Hematopoietic multipotent progenitor cell (in vitro differentiated cells): ENCODE measurements at places on chromosomes 11 and 22.

DNA sequence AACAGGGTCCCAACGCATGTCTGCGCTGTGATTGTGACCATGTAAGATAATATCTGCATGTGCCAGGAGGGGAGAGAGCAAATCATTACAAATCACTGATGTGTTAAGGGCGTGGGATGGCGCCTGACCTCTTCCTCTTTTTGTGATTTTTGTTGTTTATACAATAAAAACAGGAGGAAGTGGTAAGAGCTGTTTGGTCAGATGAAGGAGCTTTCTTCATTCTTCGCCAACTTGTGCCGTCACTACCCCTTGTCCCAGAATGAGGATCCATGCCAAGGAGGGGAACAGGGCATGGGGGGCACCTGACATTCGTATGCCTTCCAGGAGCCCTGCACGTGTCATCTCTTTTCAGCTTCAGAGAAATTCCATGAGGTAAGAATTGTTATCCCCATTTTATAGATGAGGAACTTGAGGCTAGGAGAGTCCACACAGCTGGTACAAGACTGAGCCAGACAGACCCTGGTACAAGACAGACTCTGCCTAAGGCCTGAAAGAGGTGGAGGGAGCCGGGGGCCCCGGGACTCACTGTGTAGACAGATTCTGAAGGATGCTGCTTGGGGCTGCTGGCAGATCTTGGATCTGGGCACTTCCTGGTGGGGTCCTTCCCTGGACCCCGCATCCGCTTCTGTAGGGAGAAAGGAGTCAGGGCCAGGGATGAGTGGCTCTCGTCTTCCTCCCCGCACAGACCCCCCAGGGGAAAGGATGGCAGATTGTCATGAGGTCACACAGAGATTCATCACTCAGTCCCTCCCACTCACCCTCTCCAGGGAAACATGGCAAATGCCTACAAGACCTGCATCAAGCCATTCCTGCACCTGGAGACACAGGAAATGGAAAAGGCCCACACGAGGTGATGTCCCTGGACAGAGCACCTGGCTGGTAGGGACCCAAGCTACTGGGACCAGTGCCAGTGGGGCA lies 34.6 kb downstream of the NFAM1 start:
- DNase-seq = no peak

GRCh38 chr11:128593281-128593680 lies 5.9 kb upstream of the ETS1 start:
- no peak for DNase-seq

DNA sequence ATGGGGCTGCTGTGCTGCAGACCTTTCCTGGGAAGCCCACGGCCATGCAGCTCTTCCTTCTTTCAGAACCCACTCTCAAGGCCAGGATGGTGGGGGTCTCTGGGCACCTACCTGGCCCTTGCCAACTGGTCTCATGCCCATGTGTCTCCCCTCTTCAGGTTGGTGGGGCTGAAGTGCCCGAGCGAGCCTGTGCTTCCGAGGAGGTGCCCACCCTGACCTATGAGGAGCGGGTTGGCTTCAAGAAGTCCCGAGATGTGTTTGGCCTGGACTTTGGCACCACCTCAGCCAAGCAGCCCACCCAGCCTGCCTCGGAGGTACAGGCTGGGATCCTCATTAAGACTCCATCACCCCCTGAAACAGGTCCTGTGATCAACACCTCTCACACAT lies 9.9 kb downstream of the THAP7 start:
- no peak for DNase-seq

DNA sequence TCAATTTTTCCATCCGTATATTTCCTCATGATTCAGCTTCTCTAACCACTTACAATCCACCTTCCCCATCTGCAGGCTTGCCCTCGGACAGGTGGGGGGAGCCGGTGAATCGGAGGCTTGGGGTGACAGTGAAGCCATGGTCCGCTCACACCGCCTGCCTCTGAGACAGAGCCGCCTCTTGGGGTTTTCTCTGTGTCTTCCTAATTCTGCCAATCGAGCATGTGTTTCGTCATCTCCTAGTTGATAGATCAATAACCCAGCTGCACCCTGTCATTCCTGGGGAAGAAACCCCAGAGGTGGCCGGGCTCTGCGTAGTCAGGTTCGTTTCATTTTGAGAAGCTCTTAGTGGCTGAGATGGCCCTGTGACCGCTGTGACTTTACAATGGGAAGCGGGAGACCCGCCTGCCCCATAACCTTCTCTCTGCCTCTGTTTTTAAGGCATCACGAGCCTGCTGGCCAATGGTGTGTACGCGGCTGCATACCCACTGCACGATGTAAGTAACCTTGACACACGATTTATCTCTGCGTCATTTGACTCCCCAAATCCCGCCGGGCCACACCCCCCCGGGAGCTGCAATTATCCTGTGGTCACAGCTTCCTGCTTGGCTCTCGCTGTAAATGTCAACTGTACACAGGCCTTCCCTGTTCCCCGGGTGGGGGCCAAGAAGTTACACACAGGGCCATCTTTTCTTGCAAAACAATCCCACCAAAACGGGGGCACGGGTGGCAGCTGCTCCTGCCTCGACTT lies 33.3 kb downstream of the ANO1 start:
- DNase-seq = peak; percentile 36

DNA sequence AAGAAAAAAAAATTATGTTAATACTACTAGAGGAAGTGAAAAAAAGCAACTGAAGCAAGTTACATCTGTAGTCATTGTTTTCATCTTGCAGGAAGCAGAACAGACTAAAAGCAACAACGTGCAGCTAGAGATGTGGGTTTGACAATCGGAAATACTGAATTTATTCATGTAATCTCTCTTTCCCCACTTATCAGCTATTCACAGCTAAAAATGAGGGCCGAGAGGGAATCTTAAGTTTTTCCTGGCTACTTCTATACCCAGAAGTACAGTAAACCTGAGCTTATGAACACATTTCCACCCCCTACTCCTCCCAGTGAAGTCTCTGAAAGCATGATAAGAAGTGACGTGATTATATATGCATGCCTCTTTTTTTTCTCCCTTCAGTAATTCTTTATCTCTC lies 116.5 kb downstream of the SPON1 start:
- peak; percentile 9 for DNase-seq

- DNase-seq = no peak
Measured at GRCh38 chr11:2273311-2273710, 2.9 kb upstream of the ASCL2 start.

DNA sequence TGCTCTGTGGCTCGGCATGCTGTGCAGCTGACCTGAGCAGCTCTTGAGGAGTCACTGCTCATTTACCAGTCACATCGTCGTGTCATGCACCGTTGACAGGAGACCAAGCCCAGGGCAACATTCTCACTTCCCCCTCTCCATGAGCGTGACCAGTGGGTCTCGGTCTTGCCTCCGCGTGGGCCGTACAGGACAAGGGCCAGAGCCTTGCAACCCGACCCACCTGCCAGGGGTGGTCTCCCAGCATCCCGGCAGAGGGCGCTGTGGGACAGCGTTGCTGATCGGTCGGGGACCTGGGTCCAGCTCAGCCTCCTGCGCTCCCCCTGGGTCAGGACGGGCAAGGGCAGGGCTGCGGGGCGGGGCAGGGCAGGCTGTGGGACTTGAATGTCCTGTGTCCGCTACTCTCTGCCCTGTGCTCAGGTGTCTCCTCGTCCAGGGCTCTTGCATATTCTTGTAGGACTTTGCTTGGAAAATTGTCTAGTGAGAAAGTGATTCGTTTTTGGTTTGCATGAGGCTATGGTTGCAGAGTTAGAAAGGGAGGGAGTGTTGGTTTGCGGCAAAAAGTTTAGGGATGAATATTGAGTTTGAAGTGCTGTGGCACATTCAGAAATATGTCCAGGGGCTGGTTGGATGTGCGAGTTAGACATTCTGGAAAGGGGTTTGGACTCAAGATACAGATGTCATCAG lies 16.2 kb downstream of the EIF4G2 start:
- peak; percentile 85 for DNase-seq

DNA sequence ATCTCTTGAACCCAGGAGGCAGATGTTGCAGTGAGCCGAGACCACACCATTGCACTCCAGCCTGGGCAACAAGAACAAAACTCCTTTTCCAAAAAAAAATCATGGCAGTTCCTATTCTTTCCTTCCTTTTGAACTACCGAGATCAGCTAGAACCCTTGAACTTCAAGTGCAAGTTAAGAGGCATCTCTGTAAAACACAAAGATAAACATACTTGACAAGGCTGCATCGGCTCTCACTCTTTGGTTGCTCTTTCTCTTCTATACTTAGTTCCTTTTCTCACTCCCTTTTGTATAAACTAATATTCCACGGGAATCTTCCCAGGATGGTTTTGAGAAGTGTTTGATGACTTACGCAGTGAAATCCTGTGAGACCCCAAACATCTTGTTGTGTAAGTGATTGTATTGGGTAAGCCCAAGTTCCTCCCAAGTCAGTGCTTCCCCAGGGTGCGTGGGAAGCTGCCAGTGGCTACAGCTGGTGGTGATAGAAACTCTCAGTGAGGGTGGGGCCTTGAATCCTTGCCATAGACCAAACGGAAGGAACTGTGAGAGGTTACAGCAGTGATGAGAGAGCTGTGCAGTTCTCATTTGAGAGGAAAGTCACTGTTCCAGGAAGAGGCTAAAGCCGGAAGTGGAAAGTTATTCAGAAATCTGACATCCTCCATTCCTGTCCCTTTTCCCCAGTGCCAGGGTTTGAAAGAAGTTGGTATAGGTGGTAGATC lies 24.1 kb upstream of the CDC42EP2 start:
- DNase-seq = no peak

DNA sequence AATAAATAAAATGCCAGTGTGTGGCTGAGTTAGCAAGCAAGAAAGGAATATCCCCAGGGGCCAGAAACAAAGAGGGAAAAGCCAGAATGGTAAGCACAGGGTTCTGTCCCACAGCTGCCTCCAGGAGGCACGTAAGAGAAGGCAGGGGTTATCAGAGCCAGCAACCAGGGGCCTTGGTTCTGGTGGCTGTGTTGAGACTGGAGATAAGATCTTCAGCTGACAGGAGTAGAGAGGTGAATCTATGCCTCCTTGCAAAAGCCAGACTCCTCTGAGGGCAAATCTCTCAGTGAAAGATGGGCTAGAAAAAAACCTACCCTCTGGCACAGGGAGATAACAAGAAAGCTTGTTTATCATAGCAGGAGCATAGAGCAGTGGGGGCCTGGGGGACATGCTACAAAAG lies 29.8 kb upstream of the NFAM1 start:
- DNase-seq = no peak

- DNase-seq = no peak
Measured at GRCh38 chr11:114820621-114821020, 142.3 kb downstream of the NXPE2 start.

- DNase-seq = no peak
Measured at GRCh38 chr11:86523738-86524619, 148.4 kb downstream of the ME3 start.

GRCh38 chr11:36273110-36273509 lies 16.1 kb downstream of the COMMD9 start:
- DNase-seq = no peak

DNA sequence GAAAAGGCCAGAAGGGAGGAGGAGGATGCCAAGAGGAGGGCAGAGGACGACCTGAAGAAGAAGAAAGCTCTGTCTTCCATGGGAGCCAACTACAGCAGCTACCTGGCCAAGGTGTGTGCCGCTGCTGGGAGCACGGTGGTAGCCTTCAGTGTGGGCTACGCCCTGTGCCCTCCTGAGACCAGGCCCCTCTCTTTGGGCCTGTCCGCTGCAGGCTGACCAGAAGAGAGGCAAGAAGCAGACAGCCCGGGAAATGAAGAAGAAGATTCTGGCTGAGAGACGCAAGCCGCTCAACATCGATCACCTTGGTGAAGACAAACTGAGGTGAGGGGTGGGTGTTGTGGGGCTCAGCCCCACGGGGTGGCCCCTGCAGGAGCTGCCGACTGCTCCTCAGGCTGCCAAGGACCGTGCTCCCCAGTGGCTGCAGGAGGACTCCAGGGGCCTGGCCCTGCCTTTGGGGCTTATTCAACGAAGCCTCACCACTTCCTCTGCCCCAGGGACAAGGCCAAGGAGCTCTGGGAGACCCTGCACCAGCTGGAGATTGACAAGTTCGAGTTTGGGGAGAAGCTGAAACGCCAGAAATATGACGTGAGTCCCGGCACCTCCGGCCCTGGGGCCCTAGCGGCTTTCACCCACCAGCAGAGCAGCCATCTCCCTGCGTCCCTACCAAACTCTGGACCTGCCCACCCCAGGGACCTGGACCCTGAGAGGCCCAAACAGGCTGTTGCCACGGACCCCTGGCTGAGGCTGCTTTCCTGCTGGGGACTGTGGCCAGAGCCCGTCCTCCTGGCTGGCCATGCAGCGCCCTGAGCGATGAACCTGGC lies 12.6 kb upstream of the MRPL23 start:
- DNase-seq = no peak

- no peak for DNase-seq
Measured at GRCh38 chr11:76566811-76567210, 103.7 kb downstream of the LRRC32 start.

DNA sequence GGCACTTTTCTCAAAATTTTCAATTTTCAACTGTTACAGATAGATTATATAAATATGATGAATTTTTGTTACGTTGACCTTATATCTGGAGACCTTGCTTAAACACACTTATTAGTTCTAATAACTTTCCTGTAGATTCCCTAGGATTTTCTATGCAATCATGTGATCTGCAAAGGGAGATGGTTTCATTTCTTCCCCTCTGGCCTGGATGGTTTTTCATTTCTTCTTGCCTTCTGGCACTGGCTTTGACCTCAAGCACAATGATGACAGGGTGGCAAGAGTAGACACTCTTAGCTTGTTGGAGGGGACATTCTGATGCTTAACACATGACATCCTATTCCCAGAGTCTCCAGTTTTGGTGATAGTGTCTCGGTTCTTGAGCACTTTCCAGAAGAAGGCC lies 75.9 kb downstream of the DGCR2 start:
- DNase-seq = no peak

DNA sequence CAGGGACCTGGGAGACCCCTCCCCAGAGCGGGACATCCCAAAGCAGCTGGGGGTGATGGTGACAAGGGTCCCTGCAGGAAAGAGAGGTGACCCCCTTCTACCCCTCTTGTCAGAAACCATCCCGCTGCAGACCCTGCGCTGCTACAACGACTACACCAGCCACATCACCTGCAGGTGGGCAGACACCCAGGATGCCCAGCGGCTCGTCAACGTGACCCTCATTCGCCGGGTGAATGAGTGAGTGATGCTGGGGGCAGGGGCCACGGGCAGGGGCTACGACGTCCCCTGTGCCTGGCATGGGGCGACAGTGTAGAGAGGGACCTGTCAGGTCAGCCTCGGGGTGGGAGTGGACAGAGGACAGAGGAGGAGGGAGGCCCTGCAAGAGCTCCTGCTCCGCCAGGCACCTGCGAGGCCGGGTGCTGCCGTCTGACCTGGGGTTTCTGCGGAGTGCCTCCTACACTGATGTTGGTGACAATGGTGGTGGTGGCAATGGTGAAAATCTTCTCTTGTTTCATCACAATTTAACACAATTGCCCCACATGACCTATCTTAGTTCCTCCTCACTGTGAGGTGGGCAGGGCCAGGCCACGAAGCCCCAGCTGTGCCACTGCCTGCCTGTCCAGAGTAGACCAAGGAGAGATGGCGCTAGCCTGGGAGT lies 9.8 kb downstream of the CSF2RB start:
- no peak for DNase-seq

GRCh38 chr11:85889676-85890579 lies 34.7 kb downstream of the CCDC83 start:
- no peak for DNase-seq

GRCh38 chr11:129155745-129156144 lies 36.4 kb downstream of the ARHGAP32 start:
- DNase-seq = no peak

GRCh38 chr22:20569059-20570058 lies 61.9 kb downstream of the MED15 start:
- DNase-seq = peak; percentile 77
